ENCODE measurements at places on chromosomes 1 and 21.

DNA sequence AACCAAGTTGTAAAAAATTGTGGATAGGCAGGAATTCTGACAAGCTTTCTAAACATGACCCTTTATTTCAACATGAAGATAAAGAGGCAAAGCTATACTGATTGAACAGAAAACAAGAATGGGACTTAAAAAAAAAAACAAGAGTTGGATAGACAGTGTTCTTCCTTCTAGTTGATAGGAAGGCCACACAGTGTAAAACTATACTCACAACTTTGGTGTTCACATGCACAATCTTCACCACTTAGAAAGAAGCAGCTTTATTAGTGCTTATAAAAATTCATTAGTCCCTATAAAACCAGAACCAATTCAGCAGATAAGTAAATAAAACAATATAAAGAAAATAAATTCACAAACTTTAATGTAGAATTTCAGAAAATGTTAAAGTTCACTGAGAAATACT, 101.8 kb downstream of the AKT3 start:
- DNase-seq = no peak

- no peak for DNase-seq
Measured at GRCh38 chr1:7716506-7716905, 54.6 kb upstream of the VAMP3 start.

DNA sequence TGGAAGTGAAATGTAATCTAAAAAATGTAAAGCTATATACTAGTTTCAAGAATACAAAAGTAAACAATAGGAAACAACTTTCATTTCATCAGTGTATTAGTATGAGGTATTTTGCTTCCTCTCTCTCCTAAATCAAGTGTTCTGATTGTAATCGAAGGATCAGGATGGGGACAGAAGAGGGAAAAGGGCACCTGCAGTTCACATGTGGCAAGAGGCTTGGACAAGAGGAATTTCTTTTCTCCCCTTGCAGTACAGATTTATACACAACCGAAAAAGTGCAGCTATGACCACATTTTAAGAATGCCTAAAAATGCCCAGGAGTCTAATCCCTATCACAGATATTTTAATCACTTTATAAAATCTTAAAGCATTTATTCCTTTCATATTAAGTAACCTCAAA, 63.7 kb downstream of the NRIP1 start:
- no peak for DNase-seq

DNA sequence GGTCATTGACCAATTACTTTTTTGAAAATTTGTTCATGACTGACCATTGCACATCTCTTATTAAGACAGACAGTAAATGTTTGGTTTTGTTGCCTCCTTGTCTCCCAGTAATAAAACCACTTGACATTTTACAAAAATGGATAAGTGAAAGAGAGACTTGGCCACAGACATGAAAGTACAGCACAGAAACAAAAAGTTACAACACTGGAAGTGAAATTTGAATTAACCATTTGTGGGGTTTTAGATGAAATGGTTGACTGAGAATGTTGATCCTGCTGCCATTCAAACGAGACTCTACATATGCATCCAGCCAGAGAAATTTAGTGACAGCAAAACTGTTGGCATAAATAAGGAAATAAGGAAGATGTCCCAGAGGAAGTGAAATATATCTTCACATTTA, 79.3 kb upstream of the B3GALT2 start:
- DNase-seq = no peak

All from NCI-H774 (cell line).